ENCODE measurements at places on chromosomes 3 and 15.

- no peak for DNase-seq
Observed at GRCh38 chr15:38745126-38745525, 180.5 kb upstream of the RASGRP1 start.

GRCh38 chr3:188523291-188523690 lies 369.3 kb downstream of the LPP start:
- no peak for DNase-seq

DNA sequence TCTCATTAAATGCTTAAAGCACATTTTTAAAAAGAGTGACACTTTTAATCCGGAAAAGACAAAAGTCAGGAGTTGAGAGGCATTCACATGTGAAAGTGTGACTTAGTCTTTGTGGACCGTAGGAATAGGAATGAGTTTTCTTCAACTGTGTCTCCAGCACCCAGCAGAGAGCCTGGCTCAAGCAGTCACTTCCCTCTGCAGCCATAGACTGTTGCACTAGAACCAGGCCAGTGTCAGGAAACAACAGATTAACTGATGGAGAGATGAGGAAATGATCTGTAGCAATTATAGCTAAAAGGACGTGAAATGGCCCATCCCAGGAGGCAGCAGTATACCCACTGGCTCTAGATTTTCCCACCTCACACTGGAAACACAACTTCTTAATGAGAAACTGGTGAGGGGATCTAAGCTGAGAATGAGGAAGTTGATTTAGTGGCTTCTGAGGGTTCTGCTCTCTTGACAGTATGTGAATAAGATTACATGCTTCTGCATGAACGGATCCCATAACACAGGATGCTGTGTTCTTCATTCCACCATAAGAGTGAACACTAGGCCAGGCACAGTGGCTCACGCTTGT lies 19.8 kb downstream of the CFAP92 start:
- DNase-seq: no peak

DNA sequence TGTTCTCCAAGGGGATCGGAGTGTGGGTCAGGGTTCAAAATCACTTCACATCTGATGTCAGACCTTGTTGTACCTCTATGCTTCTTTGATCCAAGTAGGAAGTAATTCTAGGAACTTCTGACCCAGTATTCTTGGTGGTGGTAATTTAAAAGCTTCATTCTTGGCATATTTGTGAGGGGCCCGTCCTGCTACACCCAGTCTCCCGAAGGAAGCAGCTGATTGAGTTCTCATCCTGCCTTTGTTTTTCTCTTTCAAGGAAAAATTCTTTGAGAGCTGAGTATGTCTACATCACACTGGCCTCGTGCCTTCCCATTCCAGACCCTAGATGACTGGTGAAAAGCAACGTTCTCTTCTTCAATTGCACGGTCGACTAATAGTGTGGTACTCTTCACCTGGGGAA lies 234.4 kb upstream of the TPRG1 start:
- no peak for DNase-seq

- no peak for DNase-seq
Observed at GRCh38 chr3:16063603-16064002, 110.9 kb upstream of the GALNT15 start.

- no peak for DNase-seq
Observed at GRCh38 chr3:67920969-67921368, 266.6 kb upstream of the SUCLG2 start.

Measured in CD4-positive, alpha-beta T cell treated with Interferon alpha-2 for 1 hour (primary cell).